Stimulated activated CD4-positive, alpha-beta T cell treated with anti-CD3 and anti-CD28 coated beads, Interleukin-1b, Interleukin-23, amount 100 ng/mL, for 48 hours (primary cell): ENCODE measurements at places on chromosomes 3 and 15.
A peak's percentile ranks its signal among the peaks of the same experiment; 100 is the strongest.

- no peak for DNase-seq
Measured at GRCh38 chr3:14463330-14464140, 61.1 kb downstream of the SLC6A6 start.

DNA sequence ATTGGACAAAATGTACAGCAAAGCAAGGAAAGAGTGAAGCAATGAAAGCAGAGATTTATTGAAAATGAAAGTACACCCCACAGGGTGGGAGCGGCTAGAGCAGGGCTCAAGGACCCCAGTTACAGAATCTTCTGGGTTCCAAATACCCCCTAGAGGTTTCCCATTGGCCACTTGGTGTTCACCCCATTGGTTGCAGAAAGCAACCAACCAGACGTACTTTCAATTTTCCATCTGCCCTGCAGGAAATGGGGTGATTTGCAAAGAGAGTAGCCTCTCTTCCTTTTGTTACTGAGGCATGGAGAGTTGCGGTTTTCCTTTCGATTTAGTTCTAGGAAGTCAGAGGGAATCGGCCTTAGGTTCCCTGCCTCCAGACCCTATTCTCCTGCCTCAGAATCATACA is 2.4 kb downstream of the PML start:
- DNase-seq: no peak

DNA sequence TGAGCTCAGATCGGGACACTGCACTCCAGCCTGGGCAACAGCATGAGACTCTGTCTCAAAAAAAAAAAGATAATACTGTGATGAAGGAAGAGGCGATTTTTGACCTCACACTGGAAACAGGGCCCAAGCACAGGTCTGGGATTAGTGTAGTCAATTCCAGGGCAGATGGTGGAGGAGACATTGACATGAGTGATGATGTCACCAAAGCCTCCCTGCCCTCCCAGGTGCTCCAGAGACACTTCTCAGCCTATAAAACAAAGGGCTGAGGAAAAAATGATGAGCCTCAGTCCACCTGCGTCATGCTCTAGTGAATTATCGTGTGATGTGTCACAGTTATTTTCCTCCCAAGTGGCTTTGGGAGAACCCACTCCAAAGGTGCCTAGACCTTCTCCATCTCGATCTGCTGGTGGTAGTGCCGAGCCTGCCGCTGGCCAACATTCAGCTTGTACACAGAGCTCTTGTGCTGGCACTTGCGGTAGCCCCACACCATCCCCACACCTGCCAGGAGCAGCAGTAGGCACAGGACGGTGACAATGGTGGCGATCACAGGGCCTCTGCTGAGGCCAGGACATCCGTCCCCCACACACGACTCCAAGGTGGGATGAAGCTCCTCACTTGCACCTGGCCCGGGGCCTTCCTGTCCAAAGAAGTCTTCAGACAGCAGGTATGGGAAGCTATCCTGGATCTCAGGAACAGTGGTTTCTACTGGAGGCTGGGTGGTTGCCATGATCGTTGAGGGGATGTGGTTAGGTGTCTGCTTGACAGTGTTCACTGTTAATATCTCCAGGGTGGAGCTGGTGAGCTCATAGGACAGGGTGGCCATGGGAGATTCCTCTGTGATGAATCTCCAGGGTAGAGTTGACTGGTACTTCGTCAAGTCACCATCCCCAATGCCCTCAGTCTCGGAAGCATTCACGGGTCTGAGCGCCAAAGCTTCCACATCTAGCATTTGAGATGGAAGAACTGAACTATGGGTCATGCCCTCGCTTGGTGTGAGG is 38.8 kb downstream of the CRTAP start:
- DNase-seq: no peak

GRCh38 chr3:114329823-114330222 is 36.0 kb downstream of the TIGIT start:
- DNase-seq: no peak

GRCh38 chr15:52556524-52557273 is 12.1 kb downstream of the ARPP19 start:
- no peak for DNase-seq

DNA sequence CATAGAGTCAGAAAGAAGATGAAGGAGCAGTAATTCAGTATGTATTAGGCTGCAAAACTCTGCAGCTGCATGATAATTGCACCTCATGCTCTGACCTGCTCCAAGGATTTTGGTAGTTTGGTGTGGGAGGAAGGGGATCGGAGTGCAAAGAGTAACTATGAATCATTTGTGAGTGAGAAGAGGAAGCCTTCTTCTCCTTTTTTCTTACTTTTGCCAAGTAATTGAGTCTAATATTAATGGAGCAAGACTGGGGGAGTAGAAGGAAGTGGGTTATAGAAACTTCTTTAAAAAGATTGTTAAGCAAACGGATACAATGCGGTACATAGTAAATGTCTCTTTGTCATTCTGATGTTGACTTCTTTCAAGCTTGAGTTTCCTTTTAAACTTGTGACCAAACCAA is 276.5 kb downstream of the EDEM1 start:
- DNase-seq: no peak

GRCh38 chr15:73959801-73960200 is 32.3 kb downstream of the STOML1 start:
- no peak for DNase-seq

DNA sequence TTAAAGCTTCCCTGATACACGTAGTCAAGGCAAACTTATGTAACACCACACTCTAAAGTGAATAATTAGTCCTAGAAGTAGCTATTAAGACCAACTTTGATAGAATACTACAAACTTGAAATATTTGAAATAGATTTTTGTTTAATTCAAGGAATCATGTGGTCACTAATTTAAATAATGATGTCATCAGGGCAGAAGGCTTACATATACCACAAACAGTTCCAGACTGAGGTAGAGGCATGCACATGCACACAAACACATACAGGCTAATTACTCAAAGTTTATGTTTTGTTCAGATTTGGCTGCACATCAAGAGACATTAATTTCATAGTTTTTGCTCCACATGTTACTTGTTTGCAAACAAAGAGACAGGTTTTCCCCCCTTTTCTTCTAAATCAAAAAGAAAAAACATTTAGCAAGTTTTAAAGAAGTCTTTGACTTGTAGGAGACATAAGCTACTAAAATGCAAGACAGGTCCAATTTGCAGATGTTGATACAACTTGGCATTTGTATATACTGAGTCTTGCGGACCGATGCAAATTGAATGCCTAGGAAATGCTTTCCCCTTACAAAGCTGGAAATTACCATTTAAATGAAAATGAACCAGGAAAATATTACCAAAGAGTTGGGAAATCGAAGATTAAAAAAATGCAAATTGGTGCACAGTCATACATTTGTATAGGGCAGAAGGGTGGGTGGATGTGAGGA is 594.8 kb downstream of the MAGI1 start:
- DNase-seq: no peak

DNA sequence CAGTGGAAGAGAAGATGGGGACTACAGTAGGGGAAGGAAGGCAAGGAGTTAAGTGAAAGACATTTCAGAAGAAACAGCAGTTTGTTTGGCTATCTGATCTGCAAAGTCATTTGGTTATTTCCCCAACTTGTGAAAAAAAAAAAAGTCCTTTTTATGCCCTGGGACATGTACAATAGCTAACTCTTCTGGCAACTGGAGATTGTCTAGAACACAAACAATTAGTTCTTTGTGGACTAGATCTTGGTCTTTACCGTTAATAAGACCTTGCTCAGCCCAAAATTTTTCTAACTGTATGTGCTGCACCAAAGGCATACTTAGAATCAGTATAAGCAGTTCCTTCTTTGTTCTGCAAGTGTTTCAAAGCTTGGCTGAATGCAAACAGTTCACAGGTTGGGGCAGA is 103.5 kb upstream of the NECTIN3 start:
- DNase-seq: no peak

GRCh38 chr15:57090496-57090859 is 172.0 kb downstream of the TCF12 start:
- DNase-seq: no peak

DNA sequence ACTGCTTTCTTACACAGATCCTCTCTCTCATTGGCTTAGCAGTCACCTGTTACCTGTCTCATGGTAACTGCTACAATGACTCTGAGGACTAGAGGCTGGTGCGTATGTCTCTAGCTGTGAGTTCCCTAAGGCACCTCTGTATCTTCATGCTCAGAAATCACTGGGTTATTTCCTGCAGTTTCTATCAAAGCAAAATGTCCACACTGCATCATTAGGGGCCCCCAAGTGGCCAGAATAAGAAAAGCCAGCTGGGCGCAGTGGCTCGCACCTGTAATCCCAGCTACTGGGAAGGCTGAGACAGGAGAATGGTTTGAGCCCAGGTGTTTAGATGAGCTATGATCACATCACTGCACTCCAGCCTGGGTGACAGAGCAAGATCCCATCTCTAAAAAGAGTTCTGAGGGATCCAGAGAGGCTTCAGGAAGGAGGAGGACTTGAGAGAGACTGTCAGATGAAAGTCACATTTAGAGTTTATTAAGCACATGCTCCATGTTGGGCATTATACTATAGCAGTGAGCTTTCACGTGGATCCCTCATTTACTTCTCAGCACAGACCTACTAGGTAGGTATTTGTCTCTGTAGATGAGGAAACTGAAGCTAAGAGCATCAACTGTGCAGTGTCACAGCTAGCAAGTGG is 2.3 kb upstream of the VPS18 start:
- no peak for DNase-seq

- DNase-seq: no peak
Measured at GRCh38 chr3:51538115-51538458, 432 bp upstream of the RAD54L2 start.

- DNase-seq: peak; percentile 63
Measured at GRCh38 chr15:70096215-70097062, 1.3 kb downstream of the TLE3 start.

DNA sequence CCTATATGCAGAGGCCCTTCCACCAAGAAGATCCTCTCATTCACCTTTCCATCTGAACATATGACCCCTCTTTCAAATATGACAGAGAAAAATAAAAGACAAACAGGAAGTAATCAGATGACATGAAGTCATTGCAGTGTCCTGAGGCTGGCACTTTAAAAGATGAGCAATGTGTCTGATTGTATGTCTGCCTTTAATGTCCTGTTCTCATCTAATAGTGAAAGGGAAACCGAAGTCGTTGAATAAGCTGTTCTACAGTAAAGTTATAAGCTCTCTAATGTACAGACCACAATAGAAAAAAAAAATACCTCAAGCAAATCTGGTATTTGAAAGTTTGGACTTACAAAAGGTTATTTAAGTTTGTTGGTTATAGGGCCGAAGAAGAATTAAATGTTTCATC is 243.0 kb downstream of the CLSTN2 start:
- DNase-seq: no peak

GRCh38 chr3:64048631-64049061 is 25.4 kb upstream of the PSMD6 start:
- DNase-seq: peak; percentile 13

GRCh38 chr3:73727854-73728253 is 103.1 kb upstream of the PDZRN3 start:
- DNase-seq: no peak

GRCh38 chr15:33503681-33504080 is 192.9 kb downstream of the RYR3 start:
- no peak for DNase-seq

DNA sequence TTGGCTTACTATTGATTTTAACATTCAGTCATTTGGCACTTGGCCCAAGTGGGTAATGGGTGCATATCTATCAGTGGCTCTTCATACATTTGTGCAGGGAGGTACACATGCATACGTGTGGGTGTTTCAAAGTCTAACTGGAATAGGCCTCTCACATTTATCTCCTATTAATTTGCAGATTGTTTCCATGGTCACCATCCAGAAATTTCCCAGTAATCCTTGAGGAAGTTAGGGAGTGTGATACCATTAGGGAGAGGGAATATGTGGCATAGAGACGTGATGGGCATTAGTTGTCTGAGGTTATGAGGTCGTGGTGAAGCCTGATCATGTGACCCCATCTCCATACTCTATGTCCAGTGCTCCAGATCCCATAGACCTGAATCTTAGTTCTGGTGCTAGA is 102.8 kb downstream of the LPP start:
- DNase-seq: no peak

GRCh38 chr15:26628071-26628470 is 144.8 kb downstream of the GABRB3 start:
- DNase-seq: no peak

DNA sequence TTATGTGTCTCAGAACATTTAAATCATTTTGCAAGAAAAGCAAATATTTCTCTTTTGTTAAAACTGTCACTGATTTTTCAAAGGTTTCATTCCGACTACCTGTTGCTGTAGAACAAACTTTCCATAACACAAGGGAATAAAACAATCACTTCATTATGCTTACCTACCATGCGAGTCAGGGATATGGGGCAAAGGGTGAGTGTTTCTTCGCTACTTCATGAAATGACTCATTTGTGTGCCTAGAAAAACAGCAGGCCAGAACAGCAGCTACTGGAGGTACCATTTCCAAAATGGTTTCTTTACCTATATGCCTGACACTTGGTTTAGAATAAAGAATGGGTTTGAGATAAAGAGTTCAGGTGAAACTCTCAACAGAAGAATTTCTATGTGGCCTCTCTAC is 712.5 kb downstream of the PLOD2 start:
- DNase-seq: no peak

DNA sequence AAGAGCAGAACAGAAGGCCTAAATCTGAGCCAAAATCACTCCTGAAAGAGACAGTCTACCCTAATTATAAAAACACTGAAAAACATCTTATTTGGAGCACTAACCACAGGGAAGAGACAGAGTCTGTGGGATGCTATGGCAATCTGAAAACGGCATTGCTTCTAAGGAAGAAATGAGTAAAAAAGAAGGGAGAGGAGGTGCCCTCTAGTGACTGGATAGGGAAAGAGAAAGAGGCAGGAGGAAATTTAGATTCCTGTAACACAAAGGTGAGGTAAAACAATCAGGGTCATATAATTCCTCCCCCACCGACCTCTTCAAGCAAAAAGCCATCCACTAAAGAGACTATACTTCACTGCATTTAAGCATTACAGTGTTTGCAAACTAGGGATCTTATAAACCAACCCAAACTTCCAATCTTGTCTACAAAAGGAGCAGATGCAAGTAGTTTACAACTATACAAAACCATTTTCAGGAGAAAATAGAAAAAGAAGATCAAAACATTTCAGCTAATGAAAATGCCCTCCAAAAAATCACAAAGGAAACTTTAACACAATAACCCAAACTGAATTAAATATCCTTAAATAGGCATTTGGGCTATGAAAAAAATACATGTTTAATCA is 32.6 kb downstream of the HACD2 start:
- no peak for DNase-seq

- DNase-seq: no peak
Measured at GRCh38 chr3:128166971-128167453, 13.7 kb downstream of the EEFSEC start.

DNA sequence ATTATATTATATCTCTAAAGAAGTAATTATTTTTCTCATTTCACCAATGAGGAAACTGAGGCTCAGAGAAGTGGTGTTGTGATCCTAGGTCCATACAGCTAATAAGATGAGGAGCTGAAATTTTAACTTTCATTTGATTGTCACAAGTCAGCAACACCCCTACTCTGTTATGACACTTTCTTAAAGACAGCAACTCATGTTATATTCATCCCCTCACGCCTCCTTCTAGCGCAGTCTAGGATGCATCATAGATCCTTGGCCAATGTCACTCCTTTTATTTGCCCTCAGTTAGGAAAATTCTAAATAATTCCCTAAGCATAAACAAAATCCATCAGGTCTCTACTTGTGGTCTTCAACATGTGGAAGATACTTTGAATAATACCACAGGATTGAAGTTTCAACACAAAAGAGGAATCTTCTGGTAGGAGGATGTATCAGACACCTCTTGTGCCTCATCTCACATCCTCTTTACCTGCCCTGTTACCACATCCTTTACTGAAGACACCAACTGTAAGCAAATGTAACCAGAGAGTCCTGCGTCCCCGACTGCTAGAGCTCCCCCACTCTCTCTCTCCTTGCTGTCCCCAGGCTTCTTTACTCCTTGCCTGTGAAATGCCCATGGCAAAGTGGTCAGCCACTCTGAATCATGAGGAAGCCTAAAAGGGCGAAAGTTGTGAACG is 53.7 kb downstream of the TRIM42 start:
- no peak for DNase-seq
